NCI-H1694 (cell line): ENCODE measurements at places on chromosomes 4 and X.

DNA sequence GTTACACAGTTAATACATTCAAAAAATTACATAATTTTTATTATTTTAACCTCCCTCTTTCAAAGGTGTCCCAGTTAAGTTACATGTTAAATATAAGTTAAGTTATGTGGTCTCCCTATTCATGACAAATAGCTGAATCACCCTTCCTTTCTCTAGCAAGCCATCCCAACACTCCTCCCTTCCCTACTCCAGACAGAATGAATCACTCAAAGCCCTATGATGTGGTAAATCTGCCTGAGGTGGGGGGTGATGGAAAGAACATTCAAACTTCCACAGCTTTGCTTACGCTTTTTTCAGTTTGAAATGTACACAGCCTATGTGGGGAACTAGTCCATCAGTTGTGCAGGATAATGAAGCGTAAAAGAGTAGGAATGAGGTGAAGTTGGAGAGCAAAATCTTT is 90.2 kb downstream of the CXCL13 start:
- DNase-seq = no peak

- DNase-seq = no peak
These were observed 81.5 kb downstream of the REPS2 start for GRCh38 chrX:17027931-17028330.

DNA sequence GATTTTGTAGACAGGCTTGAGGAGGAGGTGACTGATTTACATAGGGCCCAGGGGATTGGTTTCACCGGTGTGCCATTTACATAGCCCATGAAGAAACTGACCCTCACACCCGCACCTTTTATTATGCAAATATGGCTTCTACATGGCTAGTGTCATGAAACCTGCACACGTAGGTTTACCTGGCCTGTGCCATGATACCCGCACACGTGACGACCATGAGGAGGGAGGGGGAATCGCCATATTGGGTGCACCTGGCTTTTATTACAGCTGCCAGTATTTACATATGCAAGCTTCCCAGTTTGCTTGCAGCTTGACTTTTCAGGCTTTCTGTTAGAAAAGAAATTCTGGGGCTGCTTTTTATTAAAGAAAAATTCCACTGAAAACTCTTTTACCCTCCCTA is 359.7 kb downstream of the ADAM29 start:
- no peak for DNase-seq

DNA sequence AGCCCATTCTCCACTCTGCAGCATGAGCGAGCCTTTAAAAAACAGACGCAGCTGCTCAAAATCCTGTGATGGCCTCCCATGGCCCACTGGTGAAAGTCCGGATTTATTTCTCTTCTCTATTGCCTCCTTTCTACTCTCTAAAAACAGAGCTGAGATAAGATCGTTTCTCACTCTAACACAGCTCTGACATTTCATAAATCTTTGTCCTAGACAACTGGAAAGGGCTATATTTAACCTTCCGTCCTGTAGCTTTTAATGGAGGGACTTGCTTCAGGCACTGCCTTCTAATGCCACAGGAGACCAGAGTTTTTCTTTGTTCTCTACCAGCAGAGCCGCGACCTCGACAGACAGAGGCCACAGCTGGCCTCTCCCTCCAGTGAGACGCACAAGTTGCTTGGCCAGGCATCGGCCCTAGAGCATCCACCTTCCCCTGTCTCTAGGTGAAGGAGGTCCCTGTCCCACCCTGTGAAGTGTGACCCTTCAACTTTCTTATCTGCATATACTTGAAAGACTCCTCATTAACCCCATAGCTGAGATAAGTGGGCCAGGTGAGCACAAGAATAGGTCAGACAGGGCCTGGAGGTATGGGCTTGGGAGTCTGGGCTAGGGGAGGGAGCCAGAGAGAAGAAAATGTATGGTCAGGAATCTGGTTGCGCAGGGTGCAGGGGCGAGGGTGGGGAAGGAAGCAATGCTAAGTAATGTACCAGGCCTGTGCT is 50.0 kb downstream of the RTL5 start:
- no peak for DNase-seq

GRCh38 chr4:118221227-118221800 is 131.5 kb downstream of the PRSS12 start:
- DNase-seq = no peak

- no peak for DNase-seq
These were observed 12.0 kb upstream of the NAT8L start for GRCh38 chr4:2047031-2047660.

DNA sequence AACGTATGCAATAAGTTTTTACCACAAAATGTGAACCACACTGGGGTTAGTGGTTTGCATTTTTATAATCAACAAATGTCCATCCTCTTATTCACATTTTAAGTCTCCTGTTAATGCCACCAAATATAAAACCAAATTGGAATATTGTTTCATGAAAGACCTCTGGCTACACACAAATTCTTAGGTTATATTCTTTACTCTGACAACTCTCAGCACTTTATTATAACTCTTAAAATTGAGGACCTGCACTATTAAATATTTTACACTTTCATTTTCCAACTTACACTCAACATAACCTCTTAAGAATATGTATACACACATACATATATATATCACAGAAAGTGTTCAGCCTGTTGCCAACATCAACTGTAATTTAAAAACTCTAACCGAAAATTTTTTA is 2.8 kb downstream of the PDE5A start:
- DNase-seq = no peak

DNA sequence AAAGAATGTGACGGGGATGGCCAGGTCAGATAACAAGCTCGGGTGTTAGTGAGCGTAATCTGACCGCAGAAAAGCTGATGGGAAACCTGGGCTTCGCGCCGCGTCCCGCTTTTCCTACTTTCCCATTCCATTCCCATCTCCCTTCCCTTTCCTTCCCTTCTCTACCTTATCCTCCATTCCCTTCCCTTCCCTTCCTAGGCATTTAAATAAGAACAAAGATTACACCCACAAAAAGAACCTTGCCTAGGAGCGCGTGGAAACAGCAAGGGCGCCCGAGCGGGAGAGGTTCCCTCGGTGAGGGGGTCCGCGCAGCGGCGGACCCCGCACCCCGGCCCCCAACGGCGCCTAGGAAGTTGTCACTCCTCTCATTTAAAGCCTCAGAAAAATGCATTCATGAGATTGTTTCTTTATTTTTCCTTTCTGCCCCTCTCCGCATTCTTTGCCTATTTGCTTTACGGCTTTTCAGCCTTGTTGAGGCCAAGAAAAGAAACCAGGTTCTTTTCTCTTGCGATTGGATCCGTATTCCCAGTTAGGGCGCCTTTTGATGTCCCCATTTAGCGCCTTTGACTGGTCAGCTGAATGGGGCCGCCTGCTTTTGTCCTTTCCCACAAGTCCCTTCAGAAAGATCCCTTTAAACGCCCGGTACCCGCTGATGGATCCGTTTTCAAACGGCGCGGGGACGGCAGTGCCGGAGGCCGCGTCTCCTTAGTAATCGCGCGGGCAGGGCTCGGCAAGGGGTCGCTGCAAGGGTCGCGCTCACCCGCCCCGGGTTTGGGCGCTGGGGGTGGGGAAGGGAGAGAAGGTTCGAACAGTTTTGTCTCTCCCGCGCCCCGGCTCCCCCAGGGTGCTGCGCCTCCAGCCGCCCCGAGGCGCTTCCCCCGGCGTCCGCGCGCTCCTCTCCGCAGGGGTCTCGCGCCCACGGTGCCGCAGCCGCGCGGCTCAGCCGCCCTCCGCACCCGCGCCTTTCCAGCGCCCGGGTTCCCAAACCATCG is 54.1 kb upstream of the TMEM33 start:
- no peak for DNase-seq

- DNase-seq = peak; percentile 77
These were observed at the start of gene STOX2 for GRCh38 chr4:183905081-183905592. STOX2 (plus strand) TSS chr4:183905307; CDS start chr4:183906791, 1,484 bp downstream.

DNA sequence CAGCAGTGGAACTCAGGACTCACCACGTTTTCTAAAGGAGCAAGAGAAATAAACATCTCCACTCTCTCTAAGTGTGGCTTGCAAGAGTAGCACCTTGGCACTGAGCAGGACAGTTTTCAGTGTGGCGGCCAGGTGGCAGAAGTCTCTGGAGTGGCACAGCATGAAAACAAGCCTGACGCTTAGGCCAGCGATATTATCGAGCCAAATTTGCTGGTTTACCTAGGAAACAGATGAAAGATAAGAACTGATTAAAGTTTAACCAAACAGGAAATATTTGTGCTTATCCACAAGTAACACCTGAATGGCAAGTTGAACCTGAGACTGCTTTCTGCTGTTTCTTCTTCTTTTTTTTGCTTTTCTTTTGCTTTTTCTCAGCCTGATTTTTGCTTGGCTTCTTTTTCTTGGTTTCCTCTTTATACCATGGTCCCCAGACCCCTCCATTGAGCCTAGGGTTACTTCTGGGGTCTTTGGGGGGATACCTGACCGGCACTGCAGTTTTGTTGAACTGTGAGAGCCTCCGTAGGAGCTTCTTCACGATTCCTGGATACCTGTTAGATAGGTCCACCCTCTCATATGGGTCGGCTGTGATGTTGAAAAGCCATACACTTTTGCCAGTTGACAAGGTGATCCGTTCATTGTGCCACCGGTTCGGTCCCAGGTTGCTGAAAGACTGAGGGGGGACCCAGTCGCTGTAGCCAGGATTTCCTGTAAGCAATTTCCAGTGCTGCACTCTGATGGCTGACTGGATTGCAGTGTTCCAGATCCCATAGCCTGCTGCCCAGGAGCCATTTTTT is 77.3 kb downstream of the ARSJ start:
- no peak for DNase-seq

DNA sequence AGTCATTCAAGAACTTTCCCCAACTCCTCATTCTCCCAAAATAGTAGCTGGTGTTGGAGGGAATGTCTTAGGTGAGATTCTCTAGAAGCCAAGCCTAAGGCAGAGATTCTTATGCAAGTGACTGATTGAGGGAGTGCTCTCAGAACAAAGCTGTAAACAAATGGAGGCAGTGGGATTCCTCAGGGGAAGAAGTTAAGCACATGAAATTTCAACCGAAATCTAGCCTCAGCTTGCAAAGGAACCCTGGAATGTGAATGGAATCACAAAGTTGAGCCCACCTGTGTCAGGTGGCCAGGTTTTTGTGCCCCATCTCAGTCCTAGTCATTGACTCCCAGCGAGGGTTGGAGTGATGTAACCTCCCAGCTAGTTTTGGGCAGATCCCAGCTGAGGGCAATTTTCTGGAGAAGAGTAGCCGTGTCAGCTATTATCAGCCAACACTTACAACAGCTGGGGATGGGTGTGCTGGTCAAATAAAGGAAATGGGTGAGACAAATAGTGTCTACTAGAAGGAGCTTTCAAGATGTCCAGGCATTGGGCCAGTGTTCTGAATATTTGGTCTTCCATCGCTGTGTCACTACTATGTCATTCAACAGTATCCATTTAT is 29.7 kb upstream of the FGF2 start:
- DNase-seq = no peak

DNA sequence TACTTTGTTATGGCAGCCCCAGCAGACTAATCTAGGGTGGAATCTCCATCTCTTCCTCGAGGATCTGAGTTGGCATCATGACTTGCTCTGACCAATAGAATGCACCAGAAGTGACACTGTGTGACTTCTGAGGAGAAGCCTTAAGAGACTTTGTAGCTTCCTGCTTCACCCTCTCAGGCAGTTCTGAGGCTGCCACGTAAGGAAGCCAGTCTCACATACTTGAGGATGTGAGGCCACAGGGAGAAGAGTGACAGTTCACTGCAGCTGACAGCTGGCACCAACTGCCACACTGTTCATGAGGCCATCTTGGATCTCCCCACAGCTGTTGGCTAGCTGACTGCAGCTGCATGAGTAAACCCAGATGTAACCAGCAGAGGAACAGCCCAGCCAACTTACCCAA is 29.3 kb upstream of the BCOR start:
- peak; percentile 4 for DNase-seq

DNA sequence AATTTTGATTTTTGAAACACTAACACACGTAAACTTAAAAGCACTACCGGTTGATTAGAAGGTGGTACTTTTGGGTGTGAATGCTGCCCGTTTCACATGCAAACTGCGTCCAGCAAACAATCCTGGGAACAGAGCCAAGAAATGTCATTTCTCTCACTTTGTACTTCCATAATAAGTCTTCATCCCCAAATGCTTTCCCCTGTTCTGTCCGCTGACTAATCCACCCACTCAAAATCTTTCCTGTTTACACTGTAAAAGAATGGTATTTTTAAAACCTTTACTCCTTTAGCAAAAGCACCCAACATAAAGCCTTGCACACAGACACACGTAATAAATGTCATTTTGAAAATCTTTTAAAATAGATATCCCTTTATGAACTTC is 39.1 kb upstream of the PDLIM5 start:
- no peak for DNase-seq

DNA sequence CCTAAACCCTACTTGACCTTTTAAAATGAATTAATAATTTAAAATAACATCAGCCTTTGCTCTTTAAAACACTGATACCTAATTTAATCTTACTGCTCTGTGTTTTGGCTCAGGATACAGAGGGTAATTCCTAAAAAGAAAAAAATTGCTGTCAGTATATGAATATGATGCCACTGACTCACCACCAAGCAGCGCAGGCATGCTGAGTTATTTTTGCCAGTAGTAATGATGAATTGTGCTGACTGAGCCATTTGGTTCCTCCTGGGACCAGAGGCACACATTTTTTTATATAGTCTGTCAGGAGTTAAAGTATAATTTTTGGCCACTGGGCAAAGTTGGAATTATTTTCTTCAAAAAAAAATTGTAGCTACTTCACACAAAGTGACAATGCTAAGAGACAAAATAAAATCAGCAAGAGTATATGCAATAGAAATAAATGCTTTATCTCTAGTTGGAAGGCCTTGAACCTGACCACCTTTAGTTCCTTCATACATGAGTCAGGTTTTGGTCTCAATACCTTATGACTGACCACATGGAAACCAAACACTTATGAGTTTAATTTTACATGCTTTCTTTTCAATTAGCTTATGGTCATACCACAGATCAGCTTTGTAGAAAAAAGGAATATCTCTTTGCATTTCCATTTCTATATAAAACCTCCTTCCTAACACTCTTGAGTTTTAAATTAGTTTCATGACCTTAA is 115.1 kb downstream of the PPP3CA start:
- no peak for DNase-seq

- no peak for DNase-seq
These were observed 27.7 kb downstream of the MAEA start for GRCh38 chr4:1317177-1318045.

DNA sequence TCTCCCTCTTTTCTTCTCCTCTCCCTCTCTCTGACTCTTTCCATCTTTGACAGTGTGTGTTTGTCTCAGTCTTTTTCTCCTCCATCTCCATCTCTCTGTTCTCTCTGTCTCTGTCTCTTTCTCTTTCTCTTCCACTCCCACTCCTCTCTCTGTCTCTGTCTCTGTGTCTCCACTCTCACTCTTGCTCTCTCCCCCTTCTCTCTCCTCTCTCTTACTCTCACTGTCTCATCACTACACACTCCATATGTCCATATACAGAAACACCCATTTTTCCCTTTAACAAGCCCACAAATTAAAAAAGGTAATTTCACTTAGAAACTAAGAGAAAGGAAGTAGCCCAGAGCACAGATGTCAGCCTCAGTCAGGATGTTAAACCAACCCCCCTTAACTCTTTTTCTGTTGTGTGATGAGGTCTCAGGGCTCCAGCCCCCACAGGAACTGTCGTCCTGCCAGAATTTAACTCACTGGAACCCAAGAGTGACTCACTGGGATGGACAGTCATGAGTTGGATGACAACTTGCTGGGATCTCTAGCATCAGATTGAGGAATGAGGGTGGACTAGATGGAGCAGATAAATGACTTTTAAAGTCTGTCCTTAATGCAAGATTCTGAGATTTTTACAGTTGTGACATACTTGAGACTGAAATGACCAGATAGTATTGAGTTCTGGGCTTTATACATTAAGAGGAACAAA is 27.5 kb downstream of the OTUD6A start:
- DNase-seq = no peak

- DNase-seq = no peak
These were observed 10.6 kb downstream of the CENPVL3 start for GRCh38 chrX:51608126-51608525.
